ENCODE measurements at places on chromosomes 6 and 20.

GRCh38 chr20:62876902-62877816 lies 15.5 kb upstream of the TCFL5 start:
- H3K36me3 ChIP-seq, result peaks cover 11% of the 10 kb centered on the region
- no peak overlapping the region for H3K4me3 ChIP-seq
- H3K27me3 ChIP-seq, result peaks cover 6% of the 10 kb centered on the region
- no peak for DNase-seq

DNA sequence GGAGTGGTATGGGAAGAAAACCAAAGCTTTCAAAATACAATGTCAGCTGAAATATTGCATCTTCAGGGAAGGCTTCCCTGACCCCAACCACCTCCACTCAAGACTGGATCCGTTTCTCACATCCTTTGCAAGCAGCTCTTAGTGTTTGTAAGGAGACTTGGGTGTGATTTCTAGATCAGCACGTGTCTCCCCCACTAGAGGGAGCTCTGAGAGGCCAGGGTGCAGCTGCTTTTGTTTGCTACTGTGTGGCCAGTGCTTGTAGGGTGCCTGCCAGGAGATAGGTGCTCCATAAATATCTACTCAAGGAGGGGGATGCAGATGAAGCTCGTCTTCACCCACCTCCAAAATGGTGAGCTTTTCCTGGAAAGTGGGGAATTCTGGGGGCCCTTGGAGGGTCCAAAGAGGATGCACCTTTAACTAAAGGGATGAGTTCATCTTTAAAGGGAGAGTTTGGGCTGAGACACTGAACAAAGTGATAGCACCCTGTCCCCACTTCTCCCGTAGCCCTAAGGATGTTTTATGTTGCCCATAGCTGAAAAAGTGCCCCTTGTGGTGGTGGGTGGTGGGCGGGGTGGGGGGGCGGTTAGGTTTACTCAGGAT lies 52.6 kb upstream of the MAFB start:
- H3K27ac ChIP-seq, result no peak overlapping the region
- peaks cover 18% of the 10 kb centered on the region for H3K27me3 ChIP-seq
- no peaks in the 10 kb centered on the region for H3K36me3 ChIP-seq
- H3K4me3 ChIP-seq, result no peak overlapping the region

GRCh38 chr6:15327271-15327670 lies 81.4 kb downstream of the JARID2 start:
- no peak overlapping the region for H3K4me3 ChIP-seq
- DNase-seq, result peak; percentile 73
- H3K36me3 ChIP-seq, result peaks cover 21% of the 10 kb centered on the region
- peak overlapping the region; percentile 80 for H3K27ac ChIP-seq

GRCh38 chr6:42507901-42508300 lies 55.9 kb upstream of the UBR2 start:
- peaks cover 5% of the 10 kb centered on the region for H3K27me3 ChIP-seq
- H3K27ac ChIP-seq, result no peak overlapping the region
- H3K4me3 ChIP-seq, result no peak overlapping the region

DNA sequence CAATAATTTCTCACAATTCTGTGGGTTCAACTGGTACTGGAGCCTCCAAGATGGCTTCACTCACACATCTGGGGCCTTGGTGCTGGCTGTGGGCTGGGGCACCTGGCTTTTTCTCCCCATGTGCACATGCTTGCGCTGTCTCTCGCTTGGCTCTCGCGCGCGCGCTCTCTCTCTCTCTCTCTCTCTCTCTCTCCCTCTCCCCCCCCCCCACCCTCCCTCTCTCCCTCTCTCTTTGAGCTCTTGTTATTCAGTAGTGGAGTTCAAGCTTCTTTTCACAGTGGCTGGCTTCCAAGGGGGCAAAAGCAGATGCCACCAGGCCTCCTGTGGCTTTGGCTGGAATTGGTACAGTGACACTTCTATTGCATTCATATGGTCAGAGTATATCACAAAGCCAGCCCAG lies 10.8 kb upstream of the TBCC start:
- H3K4me1 ChIP-seq, result peaks cover 3% of the 10 kb centered on the region
- H3K27ac ChIP-seq, result no peak overlapping the region
- no peaks in the 10 kb centered on the region for H3K27me3 ChIP-seq
- DNase-seq, result no peak
- peaks cover 8% of the 10 kb centered on the region for H3K36me3 ChIP-seq

- peaks cover 3% of the 10 kb centered on the region for H3K27me3 ChIP-seq
- H3K27ac ChIP-seq, result no peak overlapping the region
- H3K4me1 ChIP-seq, result no peaks in the 10 kb centered on the region
- H3K36me3 ChIP-seq, result no peaks in the 10 kb centered on the region
These were observed 63.5 kb upstream of the FAM8A1 start for GRCh38 chr6:17536586-17536985.

DNA sequence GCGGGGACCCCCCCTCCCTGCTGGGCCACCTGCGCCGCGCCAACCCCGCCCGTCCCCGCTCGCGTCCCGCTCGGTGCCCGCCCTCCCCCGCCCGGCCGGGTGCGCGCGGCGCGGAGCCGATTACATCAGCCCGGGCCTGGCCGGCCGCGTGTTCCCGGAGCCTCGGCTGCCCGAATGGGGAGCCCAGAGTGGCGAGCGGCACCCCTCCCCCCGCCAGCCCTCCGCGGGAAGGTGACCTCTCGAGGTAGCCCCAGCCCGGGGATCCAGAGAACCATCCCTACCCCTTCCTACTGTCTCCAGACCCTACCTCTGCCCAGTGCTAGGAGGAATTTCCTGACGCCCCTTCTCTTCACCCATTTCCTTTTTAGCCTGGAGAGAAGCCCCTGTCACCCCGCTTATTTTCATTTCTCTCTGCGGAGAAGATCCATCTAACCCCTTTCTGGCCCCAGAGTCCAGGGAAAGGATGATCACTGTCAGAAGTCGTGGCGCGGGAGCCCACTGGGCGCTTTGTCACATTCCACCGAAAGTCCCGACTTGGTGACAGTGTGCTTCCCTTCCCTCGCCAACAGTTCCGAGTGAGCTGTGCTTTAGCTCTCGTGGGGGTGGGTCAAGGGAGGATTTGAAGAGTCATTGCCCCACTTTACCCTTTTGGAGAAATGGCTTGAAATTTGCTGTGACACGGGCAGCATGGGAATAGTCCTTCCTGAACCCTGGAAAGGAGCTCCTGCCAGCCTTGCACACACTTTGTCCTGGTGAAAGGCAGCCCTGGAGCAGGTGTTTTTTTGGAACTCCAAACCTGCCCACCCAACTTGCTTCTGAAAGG lies 2.1 kb downstream of the VEGFA start:
- H3K27me3 ChIP-seq, result no peaks in the 10 kb centered on the region
- H3K27ac ChIP-seq, result peak overlapping the region; percentile 81
- peaks cover 25% of the 10 kb centered on the region for H3K36me3 ChIP-seq
- H3K4me3 ChIP-seq, result peak overlapping the region; percentile 97
- peak; percentile 74 for DNase-seq

DNA sequence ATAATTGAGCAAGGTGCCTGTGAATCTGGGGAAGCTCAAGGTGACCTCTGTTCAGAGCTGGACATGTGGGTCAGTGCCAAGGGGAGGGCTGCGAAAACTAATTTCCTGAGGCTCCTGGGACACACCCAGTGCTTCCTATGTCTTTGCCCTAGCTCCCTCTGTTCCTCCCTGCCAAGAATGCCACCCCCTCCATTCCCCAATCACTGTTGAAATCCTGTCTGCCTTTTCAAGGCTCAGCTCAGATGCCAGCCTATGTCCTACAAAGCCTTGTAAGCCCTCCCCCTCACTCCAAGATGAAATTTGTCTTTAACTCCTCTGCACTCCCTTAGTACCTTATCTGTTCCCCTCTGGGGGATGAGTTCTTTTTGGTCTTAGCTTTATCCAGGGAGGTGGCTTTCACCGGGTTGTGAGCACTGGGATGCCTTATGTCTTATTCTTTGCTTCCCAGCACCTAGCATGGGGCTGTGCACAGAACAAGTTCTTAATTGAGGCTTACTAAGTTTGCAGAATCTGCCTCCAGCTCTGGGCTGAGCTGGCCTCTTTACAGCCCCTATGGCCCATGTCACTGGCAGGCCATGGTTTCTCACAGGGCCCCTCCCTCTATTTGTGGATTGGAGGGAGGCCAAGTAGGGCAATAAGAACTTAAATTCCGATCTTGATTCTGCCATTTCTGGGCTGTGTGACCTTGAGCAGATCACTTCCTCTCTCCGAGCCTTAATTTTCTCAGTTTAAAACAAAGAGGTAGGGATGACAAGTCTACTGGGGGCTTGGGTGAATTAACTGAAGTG lies 51.5 kb upstream of the EPB41L1 start:
- H3K27ac ChIP-seq, result no peak overlapping the region
- DNase-seq, result no peak
- no peaks in the 10 kb centered on the region for H3K36me3 ChIP-seq
- H3K4me1 ChIP-seq, result peaks cover 6% of the 10 kb centered on the region
- H3K4me3 ChIP-seq, result no peak overlapping the region
- peaks cover 3% of the 10 kb centered on the region for H3K27me3 ChIP-seq

- peaks cover 10% of the 10 kb centered on the region for H3K4me1 ChIP-seq
- DNase-seq, result no peak
- no peak overlapping the region for H3K4me3 ChIP-seq
- no peaks in the 10 kb centered on the region for H3K36me3 ChIP-seq
- H3K27ac ChIP-seq, result no peak overlapping the region
- peaks cover 6% of the 10 kb centered on the region for H3K27me3 ChIP-seq
These were observed 39.0 kb downstream of the MAS1 start for GRCh38 chr6:159929819-159930218.

DNA sequence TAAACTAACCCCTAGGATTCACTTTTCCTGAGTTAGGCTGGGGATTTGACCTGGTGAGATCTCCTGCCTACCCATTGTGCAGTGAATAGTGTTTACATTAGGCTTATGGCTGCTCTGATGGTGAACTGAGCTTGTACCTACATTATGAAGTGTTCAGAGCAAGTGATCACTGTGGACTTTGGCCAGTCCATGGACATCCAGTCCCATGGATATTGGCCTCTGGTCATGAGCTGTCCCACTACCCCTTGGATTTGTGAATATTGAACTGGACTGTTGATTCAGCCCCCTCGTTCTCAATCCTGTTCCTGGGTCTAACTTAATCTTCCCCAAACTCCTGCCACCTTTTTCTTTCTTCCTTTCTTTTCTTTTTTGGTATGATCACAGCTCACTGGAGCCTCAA lies 13.8 kb downstream of the ASIP start:
- no peak for DNase-seq
- H3K27ac ChIP-seq, result no peak overlapping the region
- no peak overlapping the region for H3K4me3 ChIP-seq
- peaks cover under 1% of the 10 kb centered on the region for H3K4me1 ChIP-seq

GRCh38 chr6:122751326-122751725 lies 28.2 kb upstream of the FABP7 start:
- no peak for DNase-seq
- peaks cover 42% of the 10 kb centered on the region for H3K4me1 ChIP-seq
- peak overlapping the region; percentile 70 for H3K27ac ChIP-seq
- no peaks in the 10 kb centered on the region for H3K36me3 ChIP-seq
- H3K4me3 ChIP-seq, result no peak overlapping the region

GRCh38 chr20:63056236-63057170 lies 49.7 kb upstream of the BHLHE23 start:
- no peaks in the 10 kb centered on the region for H3K27me3 ChIP-seq
- no peak overlapping the region for H3K27ac ChIP-seq
- DNase-seq, result peak; percentile 51
- no peaks in the 10 kb centered on the region for H3K36me3 ChIP-seq
- no peaks in the 10 kb centered on the region for H3K4me1 ChIP-seq
- no peak overlapping the region for H3K4me3 ChIP-seq

GRCh38 chr6:13004601-13005000 lies 288.0 kb downstream of the PHACTR1 start:
- H3K27ac ChIP-seq, result no peak overlapping the region
- no peak overlapping the region for H3K4me3 ChIP-seq
- no peak for DNase-seq
- H3K36me3 ChIP-seq, result no peaks in the 10 kb centered on the region
- peaks cover 9% of the 10 kb centered on the region for H3K27me3 ChIP-seq

DNA sequence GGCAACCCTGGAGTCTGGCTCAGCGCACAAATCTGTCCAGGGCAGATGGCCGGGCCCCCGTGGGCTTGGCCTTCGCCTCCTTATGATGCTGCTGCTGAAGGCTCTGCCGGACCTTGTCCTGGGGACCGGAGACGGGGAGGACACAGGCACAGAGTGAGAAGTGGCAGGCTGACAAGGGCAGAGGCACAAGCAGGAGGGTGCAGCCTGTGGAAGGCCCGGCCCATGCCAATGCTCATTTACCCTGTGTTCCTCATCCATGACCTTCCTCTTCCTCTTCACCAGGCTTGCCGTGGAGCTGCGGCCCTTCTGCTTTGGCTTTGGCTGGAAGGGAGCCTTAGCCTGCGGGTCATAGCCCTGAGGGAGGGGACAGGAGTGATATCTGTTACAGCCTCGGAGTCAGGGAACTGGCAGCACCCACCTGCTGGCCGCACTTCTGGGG lies 2.4 kb downstream of the B3GALT4 start:
- no peak for DNase-seq
- peak overlapping the region; percentile 90 for H3K4me3 ChIP-seq
- H3K4me1 ChIP-seq, result peaks cover 50% of the 10 kb centered on the region
- H3K36me3 ChIP-seq, result peaks cover 74% of the 10 kb centered on the region

DNA sequence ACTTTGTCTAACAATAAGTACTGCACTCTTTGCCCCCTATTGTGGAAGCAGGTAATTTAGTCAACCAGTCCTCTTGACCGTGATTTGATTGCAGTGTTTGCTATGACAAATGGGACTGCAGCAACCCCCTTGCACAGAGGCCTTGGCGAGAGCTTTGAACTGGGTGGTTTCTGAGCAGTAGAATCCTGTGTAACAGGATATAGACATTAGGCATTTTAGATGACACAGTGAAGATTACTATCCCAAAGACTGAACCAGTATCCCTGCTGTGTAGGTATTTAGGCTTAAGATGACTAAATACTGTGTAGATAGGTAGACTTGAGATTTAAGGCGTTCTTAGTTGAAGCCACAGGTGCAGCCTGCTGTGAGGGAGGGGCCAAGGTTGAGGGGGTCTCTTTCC lies 9.9 kb downstream of the DNMT3B start:
- no peak overlapping the region for H3K27ac ChIP-seq
- no peak for DNase-seq
- no peaks in the 10 kb centered on the region for H3K27me3 ChIP-seq

GRCh38 chr6:156944412-156944811 lies 167.2 kb downstream of the ARID1B start:
- no peak for DNase-seq
- H3K4me1 ChIP-seq, result no peaks in the 10 kb centered on the region
- H3K27me3 ChIP-seq, result no peaks in the 10 kb centered on the region
- no peak overlapping the region for H3K4me3 ChIP-seq
- no peaks in the 10 kb centered on the region for H3K36me3 ChIP-seq
- no peak overlapping the region for H3K27ac ChIP-seq

DNA sequence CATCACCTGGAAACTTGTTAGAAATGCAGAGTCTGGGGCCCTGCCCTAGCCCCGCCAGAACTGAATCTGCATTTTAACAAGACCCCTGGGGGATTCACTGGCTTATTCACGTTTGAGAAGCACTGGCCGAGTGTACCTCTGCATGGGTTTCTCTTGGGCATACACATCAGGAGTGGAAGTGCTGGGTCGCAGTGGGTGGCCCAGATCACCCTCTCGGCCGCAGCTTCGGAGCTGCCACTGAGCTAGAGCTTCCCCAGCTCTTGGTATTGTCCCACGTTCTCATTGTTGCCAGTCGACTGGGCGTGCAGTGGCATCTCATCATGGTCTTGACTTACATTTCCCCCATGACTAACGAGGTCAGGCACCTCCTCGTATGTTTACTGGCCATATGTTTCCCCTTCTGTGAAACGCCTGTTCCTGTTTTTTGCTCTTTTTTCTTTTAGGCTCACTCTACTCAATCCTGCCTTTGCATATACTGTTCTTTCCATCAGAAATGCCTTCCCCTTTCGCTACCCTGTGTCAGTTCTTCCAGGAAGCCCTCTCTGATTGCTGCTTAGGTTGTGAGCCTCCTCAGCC lies 3.0 kb upstream of the DLGAP4 start:
- peaks cover 2% of the 10 kb centered on the region for H3K4me1 ChIP-seq
- H3K4me3 ChIP-seq, result no peak overlapping the region
- DNase-seq, result no peak
- no peak overlapping the region for H3K27ac ChIP-seq

Measured in activated CD8-positive, alpha-beta T cell treated with anti-CD3 and anti-CD28 coated beads, Interleukin-2, amount 10 ng/mL, durations not matched to agents 7 days and 5 days (primary cell).